Ecto neural progenitor cell (in vitro differentiated cells): ENCODE measurements at places on chromosomes 2 and 18.

DNA sequence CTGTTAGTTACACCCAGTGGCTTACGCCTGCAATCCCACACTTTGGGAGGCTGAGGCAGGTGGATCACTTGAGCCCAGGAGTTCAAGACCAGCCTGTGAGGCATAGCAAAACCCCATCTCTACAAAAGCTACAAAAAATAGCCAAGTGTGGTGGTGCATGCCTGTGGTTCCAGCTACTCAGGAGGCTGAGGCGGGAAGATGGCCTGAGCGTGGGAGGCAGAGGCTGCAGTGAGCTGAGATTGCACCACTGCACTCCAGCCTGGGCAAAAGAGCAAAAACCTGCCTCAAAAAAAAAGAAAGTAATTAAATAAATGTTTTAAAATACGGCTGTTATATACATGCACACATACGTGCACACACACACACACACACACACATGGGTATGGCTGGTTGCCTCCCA lies 194.8 kb downstream of the HDAC4 start:
- no peak for DNase-seq

DNA sequence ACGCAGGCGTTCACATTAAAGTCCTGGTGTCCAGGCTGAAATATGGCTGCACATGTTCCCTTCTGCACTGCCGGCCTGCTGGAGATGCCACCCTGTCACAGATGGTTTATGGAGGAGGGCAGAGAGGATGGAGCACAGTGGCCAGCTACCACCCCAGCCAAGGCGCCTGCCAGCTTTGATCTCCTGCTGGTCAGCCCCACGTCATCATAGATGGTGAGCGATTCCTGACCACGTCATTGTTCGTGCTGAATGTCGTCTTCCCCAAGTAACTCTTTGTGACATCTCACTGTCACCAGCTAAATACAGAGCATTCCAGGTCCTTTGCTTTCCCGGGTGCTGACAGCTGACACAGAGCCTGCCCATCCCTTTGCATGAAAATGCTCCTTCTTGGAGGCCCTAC lies 248.3 kb downstream of the TTC32 start:
- no peak for DNase-seq

- peak; percentile 81 for DNase-seq
These were observed 2.4 kb downstream of the CDK5R2 start for GRCh38 chr2:218961651-218962570.

GRCh38 chr2:109089602-109090300 lies 39.3 kb upstream of the SH3RF3 start:
- no peak for DNase-seq

GRCh38 chr2:172472446-172473033 lies 45.2 kb downstream of the ITGA6 start:
- no peak for DNase-seq

GRCh38 chr2:47075361-47076125 lies 79.6 kb downstream of the STPG4 start:
- DNase-seq = no peak

GRCh38 chr2:126723281-126723815 lies 67.4 kb downstream of the GYPC start:
- DNase-seq = no peak

GRCh38 chr2:189424961-189425360 lies 16.3 kb upstream of the WDR75 start:
- DNase-seq = no peak

- DNase-seq = no peak
These were observed 585.1 kb downstream of the ZEB2 start for GRCh38 chr2:143934626-143935481.

DNA sequence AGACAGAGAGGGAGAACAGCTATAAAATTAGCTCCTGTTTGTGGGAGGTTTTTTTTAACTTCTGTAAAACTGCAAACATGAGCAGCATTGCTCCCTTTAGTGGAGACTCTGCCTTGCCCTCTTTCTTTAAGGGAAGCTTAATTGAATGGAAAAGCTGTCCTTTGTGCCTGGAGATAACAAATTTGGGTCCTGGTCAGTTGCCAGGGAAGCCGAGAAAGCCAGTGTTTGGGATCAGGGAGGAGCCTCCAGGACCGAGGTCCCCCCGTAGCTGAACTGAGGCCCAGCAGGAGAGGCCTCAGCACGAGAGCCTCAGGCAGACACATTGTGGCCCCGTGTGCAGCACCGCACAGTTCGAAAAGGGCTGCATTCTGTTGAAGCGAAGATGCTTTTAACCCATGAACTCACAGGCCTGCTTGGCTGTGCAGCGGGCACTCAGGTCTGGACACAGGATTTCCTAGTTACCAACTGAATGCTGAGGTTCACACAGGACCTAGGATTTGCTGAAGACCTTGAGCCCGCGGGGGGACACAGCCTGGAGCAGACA lies 369.7 kb downstream of the DCDC2C start:
- no peak for DNase-seq

- DNase-seq = no peak
These were observed 97.7 kb upstream of the PGAP1 start for GRCh38 chr2:197024206-197024605.

GRCh38 chr2:58928973-58929372 lies 687.8 kb upstream of the FANCL start:
- DNase-seq = no peak

DNA sequence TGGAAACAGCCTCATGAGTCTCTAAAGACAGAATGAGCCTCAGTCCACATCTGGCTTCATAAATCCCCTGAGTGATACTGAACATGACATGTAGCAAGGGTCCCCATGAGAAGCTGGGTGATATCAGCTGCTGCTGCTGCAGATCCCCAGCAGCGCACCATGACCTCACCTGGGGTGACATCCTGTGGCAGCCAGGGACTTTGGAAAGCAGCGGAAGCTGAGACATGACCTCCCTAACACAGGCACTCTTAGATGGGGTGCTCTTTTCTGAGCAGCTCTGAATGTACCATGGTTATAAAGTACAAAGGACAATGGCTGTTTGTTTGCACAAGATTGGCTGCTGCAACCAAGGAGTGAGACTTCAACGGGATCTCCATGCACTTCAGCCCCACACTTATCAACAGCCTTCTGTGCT lies 74.7 kb upstream of the TMEM200C start:
- no peak for DNase-seq

DNA sequence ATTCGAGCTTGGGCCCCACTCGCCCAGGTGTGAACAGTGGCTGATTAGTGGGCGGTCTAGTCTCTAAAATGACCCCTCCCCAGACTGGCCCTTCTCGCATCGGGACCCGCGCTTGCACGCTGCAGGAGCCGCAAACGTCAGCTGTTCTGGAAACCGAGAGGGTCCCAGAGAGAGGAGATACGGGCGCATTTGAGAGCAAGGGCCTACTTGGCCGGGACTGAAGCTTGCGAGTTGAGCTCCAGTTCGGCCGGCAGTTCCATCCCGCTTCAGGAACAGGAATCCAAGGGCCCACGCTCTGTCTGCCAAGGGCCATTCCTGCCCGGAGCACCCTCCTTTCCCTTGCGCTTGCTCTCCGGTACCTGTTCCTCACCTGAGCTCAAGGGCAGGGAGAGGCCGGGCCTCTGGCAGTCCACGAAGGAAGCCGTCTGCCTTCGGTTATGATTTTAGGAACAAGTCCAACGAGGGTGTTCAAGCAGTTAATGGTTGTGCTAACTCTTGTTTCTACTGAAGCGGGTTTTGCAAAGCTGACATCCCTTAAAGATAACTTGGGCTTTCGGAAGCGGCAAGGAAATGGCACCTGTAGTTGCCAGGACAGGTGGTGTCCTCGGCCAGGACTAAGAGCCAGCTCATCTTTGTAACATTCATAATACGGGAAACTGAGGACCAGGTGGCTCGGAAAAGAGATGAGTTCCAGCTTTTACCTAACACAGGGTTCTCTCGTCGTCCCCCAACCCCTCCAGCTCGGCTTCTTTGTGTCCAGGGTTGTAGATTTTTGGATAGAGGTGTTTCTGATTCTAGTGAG lies 3.9 kb upstream of the DLX1 start:
- DNase-seq = no peak
